Upper lobe of left lung (tissue), 6 donors: ENCODE measurements at places on chromosomes 1 and 21. TPM values are rescaled to one million over a fixed set of nuclear protein-coding genes. Genes with fewer than 3 reads are reported as not detected.

GRCh38 chr1:59094001-59094400 lies 202.9 kb upstream of the FGGY start:
- no peak for DNase-seq

- DNase-seq, result no peak
Measured at GRCh38 chr1:4805987-4806386, 151.6 kb downstream of the AJAP1 start.

GRCh38 chr1:244395965-244396364 lies 55.7 kb downstream of the ADSS2 start:
- no peak for DNase-seq

- DNase-seq, result no peak
Measured at GRCh38 chr1:105137543-105138457, 1388.1 kb downstream of the AMY1C start.

DNA sequence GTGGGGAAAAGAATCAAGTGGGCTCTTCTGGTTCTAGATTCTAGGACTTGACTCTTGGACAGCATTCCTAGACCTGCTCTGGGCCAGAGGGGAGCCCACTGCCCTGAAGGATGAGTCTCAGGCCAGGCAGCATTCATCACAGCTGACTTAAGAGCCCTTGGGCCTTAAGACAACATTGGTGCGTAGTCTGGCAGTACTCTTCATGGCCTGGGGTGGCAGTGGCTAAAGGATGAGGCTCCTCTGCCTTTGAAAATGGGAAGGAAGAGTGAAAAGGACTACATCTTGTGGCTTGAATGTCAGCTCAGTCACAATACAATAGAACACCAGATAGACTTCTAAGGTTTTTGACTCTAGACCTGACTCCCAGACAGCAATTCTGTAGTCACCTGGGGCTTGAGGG lies 1415.1 kb upstream of the PRMT6 start:
- DNase-seq, result no peak

- DNase-seq, result no peak
Measured at GRCh38 chr1:219463636-219464035, 149.3 kb downstream of the ZC3H11B start.

GRCh38 chr1:162215902-162216301 lies 146.4 kb downstream of the NOS1AP start:
- DNase-seq, result no peak

DNA sequence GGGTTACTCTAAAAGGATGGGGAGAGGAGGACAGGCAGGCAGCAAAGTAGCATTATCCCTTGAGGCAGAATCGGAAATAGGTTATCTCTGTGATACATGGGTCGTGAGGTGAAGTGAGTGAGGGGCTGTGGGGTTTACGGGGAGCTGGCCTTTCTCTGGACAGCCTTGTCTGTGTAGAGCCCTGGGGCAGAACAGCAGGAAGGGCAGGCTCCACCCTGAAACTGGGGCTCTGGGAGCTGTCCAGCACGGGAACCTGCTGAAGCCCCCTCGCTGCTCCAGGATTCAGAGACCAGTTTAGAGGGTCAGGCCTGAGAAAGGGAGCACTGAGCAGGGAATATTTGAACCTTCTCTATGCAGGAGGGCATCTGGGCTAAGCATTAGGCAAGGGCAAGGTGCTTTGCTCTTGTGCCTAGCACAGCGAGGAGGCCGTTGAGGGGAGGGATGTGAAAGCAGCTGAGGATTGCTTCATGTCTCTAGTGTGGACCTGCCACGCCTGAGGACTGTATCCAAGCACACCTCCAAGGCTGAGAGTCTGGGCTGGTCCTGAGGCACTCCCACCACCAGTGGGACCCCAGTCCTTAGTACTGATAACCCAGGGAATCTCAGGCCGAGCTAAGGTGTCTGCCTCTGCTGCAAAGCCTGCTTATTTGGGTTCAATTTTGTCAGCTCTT lies 55.8 kb downstream of the NAV1 start:
- no peak for DNase-seq

The TSACC gene
- total RNA-seq, result not detected

The CYP4A22 gene
- 3.1 TPM for total RNA-seq

The KIF17 gene
- total RNA-seq, result 9.3 TPM

The SLFNL1 gene
- 5.3 TPM for total RNA-seq

The OR2M7 gene
- total RNA-seq, result not detected

GRCh38 chr21:42443876-42444744 lies 40.4 kb downstream of the UBASH3A start:
- DNase-seq, result no peak

The GPX7 gene
- total RNA-seq, result 8.9 TPM

DNA sequence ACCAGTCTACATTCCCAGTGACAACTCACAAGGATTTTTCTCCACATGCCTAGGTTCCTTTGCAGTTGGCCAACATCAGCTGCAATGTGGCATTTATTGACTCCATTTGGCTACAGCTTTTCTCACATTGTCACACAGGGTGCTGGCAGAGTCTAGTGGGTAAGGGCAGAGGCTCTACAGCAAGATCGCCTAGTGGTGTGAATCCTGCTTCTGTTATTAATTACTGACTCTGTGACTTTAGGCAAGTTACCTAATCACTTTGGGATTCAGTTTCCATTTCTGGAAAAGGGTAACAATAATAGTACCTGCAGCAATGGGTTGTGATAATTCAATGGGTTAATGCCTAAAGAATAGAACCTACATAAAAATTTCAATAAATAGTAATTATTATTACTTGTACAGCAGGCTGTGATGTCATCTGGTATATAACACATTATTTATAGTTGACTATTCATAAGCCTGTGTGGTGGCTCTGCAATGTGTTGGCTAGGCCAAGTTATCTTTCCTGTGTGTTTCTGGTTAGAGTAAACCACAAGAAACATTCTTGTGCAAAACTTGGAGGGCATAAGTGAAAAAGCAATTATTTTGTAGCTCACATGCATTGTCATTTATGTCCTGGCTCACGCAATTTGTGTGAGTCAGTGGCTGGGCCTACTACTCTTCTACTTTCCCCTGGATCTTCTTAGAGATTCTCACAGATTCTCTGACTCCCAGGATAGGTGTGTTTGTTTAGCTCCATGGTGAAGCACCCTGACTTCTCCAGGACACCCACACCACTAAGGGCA lies 59.5 kb downstream of the PTGS2 start:
- no peak for DNase-seq

DNA sequence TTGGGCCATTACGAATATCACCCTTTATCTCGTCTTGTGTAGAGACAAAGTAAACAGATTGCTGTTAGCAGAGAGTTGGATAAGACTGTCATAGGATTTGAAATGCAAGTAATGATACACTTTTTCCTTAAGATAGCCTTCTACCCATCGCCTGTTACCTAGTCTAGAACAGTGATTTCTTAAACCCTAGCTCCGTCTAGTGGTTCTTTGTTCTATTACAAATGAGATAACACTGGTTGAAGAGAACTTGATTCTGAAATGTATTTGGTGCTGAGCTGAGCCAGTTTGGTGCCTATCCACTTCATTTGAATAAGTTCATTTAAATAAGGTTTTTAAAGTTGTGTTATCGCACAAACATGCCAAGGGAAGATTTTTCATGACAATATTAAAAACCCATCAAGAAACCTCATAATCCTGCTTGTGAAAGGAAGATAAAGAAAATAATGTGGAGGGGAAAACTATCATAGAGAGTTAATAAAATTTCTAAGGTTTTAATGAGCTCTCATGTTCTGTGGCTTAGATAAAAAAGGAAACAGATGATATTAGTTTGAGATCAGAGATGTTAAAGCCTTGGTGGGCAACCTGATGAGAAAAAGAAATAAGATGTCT lies 1.5 kb upstream of the KCNH1 start:
- DNase-seq, result no peak

The SLC27A3 gene
- 195 TPM for total RNA-seq

DNA sequence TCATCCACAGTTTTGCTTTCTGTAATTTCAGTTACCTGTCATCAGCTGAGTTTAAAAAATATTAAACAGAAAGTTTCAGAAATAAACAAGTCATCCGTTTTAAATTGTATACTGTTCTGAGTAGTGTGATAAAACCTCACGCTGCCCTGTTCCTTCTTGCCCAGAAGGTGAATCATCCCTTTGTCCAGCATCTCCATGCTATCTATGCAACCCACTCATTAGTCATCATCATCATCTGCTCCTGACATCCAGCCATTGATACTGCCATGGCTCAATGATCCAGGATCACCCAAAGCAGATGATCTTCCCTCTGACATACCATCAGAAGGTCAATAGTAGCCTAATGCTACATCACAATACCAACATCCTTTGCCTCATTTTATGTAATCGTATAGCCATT lies 198.3 kb downstream of the SLC44A5 start:
- DNase-seq, result no peak

GRCh38 chr1:247210062-247210375 lies 38.2 kb upstream of the ZNF124 start:
- DNase-seq, result no peak

DNA sequence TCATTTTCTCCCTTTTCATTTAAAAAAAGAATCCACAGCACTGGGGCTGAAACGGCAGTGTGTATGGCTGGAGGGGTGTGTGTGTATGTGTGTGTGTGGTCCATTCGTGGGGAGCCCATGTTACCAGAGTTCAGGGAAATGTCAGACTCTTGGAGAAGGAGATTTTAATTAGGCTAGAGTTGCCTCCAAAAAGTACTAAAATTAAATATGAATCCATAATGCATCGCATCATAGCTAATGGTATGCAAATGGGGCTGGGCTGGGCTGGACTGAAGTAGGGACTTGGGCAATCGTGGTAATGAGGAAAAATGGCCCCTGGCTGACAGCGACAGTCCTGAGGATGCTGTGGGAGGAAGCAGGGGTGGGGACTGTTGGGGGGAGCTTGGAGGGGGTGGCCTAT lies 24.8 kb downstream of the GRIK3 start:
- DNase-seq, result no peak

GRCh38 chr1:17082761-17083160 lies 28.9 kb upstream of the SDHB start:
- DNase-seq, result no peak

DNA sequence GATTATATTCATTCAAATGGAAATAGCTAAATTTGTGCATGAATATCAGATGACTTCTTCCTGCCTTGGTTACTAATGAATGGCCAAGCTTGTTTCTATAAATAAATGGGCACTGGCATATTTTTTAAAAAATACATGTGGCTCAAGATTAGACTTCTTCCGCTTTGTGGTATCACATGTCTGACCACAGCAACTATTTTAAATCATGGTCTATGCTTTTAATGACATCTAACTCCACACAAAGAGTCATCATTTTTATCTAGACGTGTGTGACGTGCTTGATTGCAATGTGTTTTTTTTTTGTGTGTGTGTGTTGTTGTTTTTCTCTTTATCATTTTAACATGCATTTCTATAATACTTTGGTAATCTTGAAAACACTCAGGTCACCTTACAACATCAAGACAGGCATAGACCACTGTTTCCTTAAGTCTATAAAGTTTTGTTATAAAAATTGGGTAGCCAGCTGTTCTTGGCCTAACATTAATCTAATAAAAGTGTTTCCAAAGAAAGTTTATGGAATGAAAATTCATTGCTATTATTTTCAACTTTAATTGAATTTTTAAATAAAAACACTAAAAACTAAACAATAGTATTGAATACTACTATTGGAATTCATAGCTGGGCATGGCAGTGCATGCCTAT lies 29.5 kb downstream of the RGS1 start:
- DNase-seq, result no peak

DNA sequence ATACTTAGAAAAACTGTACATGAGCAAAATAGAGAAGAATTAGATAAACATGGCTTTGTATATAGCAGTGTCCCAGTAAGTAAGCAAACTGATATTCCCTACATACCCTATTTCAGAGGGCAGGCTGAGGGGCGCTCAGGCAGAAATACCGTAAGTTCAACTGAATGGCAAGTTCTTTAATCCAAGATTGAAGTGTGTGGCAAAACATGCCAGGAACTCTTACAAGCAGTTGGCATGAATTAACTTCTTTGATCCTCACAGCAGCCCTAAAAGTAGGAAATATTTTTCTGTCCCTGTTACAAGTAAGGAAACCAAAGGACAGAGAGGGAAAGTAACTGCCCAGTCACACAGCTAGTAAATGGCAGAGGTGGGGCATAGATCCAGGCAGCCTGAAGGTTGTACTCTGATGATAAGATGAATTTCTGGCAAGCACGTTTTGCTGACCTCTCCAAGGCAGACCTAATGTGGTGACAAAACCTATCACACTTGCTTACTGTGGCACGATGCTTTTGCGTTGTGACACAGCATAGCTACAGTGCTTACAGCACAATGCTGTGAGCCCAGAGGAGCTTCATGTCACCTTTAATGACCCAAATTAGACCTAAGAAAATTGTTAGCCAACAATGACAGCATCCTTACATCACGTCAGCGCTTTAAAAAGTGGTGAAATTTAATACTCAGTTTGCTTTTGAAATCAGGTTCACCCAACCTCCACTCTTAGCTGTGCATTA lies 35.0 kb upstream of the THEM4 start:
- DNase-seq, result no peak

- DNase-seq, result no peak
Measured at GRCh38 chr1:86429122-86429725, 5.3 kb downstream of the CLCA2 start.

The OVAAL gene
- not detected for total RNA-seq

- DNase-seq, result no peak
Measured at GRCh38 chr1:149979972-149980540, 30.5 kb downstream of the OTUD7B start.
